Anterior cingulate cortex (tissue), 58 donors: ENCODE measurements at places on chromosomes 7 and 10.

DNA sequence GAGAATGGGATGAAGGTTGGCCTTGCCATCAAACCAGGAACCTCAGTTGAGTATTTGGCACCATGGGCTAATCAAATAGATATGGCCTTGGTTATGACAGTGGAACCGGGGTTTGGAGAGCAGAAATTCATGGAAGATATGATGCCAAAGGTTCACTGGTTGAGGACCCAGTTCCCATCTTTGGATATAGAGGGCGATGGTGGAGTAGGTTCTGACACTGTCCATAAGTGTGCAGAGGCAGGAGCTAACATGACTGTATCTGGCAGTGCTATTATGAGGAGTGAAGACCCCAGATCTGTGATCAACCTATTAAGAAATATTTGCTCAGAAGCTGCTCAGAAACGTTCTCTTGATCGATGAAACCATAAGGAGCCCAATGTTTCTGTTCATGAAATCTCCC lies 637 bp downstream of the RPEL1 start:
- no peak for DNase-seq

GRCh38 chr7:148931470-148931869 lies 47.4 kb upstream of the EZH2 start:
- DNase-seq: no peak

DNA sequence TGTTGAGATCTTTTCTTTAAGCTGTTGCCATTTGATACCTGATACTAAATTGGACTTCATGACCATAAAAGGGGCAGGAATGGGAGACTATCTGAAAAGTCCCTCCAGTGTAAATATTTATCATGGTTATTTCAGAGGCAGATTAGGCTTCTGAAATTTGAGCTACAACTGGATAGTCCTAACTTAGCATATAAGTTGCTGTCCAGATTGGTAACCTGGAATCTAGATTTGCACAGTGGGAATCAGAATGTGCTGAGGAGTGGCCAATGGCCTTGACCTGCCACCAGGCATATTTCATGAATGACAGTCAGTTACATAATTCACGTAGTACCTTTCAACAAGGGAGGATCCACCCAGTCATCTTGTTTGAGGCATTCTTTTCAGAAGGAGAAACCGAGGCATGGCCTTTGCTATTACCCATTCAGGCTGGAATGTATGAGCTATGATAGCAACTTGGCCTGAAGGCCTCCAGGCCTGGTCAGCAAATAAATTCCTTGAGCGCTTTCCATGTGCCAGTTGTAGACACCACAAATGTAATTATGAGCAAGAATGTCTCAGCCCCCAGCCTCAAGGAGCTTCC lies 80.0 kb downstream of the EEPD1 start:
- DNase-seq: no peak

DNA sequence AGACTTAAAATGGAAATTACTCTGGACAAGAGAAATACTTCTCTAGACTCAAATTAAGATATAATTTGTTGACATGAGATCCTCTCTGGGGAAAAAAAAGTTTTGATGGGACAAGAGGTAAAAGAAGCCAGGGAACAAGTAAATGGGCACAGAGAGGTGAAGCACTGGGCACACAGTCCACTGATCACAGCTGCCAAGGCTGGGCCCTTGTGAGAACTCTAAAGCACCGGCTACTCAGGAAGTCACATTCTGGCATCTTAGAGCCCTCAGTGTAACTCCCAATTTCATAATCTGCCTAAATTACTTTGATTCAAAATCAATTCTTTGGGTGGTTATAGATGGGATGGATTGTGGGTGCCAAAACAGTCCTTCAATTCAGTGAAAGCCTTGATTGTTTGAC lies 123.2 kb upstream of the CACNA2D1 start:
- no peak for DNase-seq

- peak; percentile 80 for DNase-seq
These were observed at the start of gene CCNJ for GRCh38 chr10:96043033-96043892. CCNJ (plus strand) TSS chr10:96043583; CDS start chr10:96044394, 811 bp downstream.

GRCh38 chr7:40978047-40978446 lies 724.8 kb downstream of the INHBA start:
- DNase-seq: no peak

DNA sequence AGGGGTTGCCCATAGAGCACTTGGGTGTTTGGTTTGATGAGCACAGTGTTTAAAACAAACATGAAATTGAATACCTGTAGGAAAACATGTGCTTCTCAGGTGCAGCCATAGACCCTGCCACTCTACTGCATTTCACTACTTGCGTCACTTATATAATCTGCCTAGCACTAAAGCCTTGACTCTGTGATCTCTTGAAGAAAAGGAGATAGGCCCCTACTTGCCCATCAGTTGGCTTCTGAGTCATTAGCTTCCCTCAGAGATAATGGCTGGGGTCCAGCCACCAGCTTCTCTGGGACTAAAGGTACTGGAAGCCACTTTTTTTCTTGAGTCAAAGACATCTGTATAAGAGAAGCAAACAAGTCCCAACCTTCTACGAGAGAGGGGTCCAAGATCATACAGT lies 45.9 kb upstream of the BTRC start:
- DNase-seq: no peak

DNA sequence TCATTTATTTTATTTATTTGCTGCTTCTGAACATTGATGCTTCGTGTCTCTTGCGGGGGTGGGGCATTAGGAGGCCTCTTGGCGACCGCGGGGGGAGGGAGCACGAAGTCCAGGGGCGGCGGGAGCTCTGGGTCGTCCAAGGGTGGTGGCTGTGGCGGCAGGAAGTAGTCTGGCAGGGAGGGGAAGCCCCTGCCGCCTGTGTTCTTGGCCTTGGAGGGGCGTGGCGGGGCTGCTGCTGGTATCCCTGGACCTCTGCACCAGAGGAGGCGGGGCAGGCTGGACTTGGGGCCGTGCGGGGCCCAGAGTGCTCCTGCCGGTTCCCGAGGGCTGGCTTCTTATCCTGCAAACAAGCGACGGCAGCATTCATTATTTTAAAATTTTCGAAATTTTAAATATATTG lies 70.5 kb upstream of the ABI1 start:
- no peak for DNase-seq

DNA sequence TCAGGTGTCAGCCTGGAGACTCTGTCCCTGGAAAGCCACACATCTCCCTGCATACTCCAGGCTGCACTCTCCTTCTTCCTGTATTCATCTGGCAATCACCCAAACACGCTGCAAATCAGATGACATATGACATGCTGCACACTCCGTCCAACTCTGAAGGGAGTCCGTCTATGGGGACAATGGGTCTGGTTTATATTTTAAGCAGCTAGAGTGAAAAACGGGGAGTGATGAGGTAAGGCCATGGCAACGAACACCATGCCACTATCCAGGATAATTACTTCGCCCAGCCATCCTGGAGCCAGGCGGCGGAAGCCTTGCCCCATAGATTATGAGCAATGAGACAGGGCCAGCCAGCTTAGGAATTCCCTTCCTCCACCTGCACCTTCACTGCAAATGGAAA lies 140.1 kb downstream of the PLXNA4 start:
- no peak for DNase-seq

DNA sequence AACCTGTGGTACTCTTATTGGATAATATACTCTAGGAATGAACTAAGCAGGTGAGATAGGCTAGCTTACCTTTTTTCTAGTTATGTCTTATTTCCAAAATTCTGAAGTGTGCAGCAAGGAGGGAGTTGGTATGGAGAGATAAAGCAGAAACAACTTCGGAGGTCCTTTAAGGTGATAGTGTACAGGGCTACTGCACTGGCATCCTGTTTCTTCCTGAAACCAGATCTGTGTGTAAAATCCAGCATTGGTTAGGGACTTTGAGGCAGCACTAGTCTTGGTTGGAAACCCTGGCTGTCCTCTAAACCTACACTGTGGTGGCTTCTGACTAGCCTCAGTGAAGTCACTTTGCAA lies 66.9 kb upstream of the STRIP2 start:
- no peak for DNase-seq

DNA sequence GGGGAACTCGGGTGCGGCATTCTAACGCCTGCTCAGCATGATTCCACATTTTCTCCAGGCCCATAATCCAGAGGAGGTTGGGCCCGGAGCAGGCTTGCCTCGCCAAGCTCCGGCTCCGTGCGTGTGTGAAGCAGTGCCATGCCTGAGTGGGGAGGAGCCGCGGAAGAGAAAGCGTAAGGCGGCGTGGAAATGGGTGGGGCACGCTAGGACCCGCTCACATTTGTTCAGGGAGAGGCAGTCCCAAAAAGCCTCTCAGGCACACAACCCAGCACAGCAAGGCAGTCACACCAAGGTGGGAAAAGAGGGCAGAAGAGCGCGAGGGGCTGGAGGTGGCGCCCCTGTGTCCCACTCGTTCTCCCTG lies 695 bp upstream of the VDAC2 start:
- DNase-seq: peak; percentile 61
